ENCODE measurements at places on chromosomes 12 and 14. TPM values are rescaled to one million over a fixed set of nuclear protein-coding genes. Genes with fewer than 3 reads are reported as not detected.
A peak's percentile ranks its signal among the peaks of the same experiment; 100 is the strongest.

TBX5 gene
- not detected for total RNA-seq

C12orf60 gene
- total RNA-seq: 5.4 TPM

PMEL gene
- 301 TPM for total RNA-seq

GRCh38 chr12:56749853-56750252, 2.3 kb downstream of the PRIM1 start:
- DNase-seq: no peak

- DNase-seq: no peak
Observed at GRCh38 chr14:29274890-29275596, 508.5 kb downstream of the FOXG1 start.

- no peak for DNase-seq
Observed at GRCh38 chr12:60100160-60100559, 504.3 kb downstream of the SLC16A7 start.

GRCh38 chr12:108454539-108455139, 60.4 kb upstream of the FICD start:
- DNase-seq: no peak

DNA sequence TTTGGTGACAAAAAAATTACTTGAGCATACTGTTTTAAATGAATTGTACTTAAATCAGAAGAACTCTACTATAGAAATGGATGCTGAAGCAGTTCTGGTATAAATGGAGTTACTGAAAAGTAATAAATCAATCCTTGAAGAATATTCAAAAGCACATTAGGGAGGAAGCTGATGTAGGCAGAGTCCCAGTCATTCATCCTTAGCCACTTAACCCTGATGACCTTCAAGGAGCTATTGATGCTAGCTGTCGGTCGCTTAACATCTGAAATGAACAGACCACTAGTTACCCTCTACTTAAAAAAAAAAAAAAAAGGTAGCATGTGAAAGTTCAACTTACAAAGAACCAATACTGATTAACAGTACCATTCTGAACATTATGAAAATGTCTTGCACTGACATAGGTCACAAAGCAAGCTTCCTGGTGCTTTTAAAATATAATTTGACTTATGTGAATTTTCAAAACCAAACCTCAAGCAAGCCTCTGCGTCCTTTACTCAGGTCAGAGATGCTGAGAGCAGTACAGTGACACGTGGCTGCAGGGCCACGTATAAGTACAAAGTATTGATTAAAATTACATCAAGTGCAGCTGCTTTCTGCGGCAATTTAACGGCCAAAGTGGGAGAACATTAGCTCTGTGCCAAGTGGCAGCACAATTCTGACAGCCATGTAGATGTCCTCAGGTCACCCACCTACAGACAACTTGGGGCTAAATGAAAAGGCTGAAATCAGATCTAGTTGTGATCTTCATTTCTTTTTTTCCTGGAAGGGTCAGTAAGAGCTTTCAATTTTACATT, 18.1 kb downstream of the PPM1H start:
- no peak for DNase-seq

DNA sequence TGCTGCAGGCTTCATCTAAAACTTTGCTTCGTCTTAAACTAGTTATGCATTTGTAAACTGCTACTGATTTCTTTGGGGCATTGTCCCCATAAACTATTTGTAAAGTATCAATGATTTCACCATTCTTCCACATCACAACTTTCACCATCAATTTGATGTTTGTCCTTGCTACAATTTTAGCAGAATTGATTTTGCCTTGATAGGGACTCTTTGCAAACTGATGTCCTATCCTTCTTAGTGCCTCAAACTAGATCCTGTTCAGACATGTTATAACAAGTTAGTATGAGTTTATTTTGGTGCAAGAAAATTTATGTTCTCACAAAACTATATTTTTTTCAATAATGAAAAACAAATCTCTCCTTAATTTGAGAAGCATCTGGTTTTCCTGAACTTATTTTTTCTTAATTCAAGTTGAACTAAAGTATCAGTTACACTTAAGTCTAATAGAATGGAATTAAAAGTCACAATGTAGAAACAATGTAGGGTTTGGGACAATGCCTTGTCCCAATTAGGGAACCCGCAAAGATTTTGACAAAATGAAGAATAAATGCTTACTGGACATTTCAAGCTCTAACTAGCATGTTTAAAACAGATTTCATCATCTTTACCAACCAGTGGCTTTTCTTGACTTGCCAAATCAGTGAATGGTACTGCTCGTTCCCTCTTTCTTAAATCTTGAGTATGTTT, 10.1 kb upstream of the ARID4A start:
- DNase-seq: no peak

GRCh38 chr12:105927564-105927963, 211.2 kb downstream of the NUAK1 start:
- DNase-seq: no peak

- DNase-seq: no peak
Observed at GRCh38 chr14:34201909-34202637, 251.2 kb upstream of the EGLN3 start.

DNA sequence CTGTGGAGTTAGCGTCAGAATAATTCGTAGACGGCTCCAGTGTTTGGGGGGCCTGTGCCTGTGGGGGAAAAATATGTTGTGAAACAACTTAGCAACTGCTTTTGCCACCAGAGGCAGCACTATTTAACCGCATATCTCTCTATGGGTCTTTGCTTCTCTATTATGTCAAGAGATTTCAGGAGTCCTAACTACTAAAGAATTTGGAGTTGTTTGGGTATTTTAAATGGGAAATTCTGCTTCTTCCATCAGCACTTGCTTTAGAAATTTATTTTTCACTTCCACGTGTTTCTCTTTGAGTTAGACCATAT, 594 bp upstream of the CLEC14A start:
- DNase-seq: peak; percentile 31

DNA sequence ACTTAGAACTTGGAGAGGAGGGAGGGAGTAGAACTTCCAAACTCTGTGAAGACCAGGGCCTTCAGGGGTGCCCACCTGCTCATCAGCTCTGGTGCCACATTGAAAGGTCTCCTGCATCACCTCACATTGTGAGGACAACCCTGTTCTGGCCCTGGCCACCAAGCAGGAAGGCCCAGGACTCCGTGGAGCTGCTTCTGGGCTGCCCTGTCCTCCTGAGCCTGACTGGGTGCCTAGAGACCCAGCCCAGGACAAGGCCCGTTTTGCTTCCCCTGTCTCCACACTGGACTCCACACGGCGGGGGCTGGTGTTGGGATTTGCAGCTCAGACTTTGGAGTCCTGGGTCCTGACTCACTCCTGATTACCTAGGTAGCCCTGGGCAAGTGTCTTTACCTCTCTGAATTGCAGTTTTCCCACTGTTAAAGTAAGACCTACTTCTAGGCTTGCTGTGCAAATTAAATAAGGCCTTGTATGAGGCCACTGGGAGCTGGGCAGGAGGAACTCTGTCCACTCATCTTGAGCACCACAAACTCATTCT, 12.5 kb upstream of the KRT82 start:
- DNase-seq: no peak

- DNase-seq: peak; percentile 39
Observed at GRCh38 chr12:42590330-42590934, 886 bp upstream of the PRICKLE1 start.

DNA sequence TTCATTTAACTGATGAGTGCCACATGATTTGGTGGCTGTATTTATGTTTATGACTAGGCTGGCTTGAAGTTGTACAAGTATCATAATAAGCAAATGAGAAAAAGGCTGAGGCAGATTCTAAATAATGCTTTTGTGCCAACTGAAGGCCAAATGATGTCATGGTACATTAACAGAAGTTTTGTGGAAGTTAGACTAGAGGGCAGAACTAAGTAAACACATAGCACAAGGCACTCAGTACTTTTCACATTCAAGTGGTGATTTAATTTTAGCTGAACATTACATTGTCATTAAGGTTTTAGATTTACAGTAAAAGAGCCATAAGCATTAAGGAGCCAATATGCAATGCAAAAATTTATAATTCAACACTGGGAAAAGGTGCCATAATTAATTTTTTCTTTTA, 21.1 kb downstream of the PPP1CC start:
- DNase-seq: no peak

All from neural progenitor cell (in vitro differentiated cells).